ENCODE measurements at places on chromosomes 1 and 21.

DNA sequence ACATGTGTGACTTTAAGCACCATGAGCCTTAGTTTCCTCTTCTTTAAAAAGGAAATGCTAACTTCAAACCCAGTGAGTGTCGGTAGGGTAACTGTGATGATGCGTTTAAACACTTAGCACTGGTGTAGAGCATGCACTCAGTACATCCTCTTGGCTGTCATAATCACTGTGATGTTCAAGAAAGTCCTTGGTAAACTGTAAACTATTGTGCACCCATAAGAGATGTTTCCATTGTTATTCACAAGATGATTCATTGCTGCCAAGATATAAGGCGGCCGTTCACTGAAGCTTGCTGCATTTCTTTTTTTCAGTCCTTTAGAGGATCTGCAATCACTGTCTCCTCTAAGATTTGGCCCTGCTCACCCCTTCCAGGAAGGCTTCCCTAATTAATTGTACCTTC lies 61.8 kb upstream of the DAB1 start:
- DNase-seq, result no peak

DNA sequence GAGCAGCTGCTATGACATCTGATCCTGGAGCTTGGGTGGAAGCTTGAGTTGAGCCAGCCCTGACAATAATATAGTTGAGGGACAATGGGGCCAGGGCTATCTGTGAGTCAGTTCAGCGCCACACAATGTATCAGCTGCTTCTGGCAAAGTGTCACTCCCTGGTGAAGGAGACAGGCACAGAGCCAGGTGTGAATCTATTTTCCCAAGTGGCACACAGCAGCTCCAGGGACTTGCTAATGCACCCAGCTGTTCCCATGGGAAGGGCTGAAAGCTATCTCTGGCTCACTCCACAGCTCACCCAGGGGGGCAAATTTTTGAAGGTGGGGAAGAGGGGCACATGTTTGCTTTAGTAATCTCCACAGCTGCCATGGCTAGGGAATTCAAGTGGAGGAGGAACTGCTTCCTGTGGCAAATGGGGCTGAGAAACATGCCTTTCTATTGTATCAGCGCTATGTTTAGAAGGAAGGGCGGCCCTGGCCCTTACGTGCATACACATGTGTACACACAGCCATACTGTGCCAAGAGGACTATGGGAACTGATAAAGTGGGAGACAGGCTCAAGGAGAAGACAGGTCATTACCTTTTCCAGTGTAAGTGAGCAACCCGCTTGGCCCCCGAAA lies 2.2 kb downstream of the CYB5R1 start:
- DNase-seq, result peak; percentile 100

DNA sequence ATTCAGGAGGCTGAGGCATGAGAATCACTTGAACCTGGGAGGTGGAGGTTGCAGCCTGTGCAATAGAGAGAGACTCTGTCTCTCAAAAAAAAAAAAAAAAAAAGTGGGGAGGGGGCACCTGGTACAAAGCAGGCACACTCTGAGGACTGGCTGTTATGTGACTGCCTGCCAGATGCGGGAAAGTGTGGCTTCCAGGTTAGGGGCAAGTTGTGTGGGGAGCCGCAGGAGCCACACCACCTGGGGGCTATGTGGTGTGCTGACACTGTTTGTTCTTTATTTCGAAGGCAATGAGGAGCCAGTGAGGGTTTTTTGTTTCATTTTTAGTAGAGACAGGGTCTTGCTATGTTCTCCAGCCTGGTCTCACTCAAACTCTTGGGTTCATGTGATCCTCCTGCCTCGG lies 5.7 kb downstream of the THEMIS2 start:
- no peak for DNase-seq

DNA sequence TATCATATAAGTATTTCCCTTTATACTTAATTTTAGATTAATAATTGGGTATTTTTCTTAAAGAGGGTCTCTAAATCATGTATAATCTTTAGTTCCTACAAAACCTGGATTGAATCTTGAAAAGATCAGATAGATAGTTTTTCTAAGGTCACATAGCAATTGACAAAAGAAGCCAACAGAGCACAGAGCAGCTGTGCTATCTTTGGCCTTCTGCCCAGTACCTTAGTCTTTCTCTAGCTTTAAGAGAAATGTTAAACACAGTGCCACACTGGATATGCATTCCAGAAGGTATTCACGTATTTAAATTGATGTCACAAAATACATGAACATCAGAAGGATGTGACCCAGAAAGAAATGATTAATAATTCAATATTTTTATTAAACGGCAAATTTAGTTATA lies 86.8 kb downstream of the C21orf91 start:
- no peak for DNase-seq

DNA sequence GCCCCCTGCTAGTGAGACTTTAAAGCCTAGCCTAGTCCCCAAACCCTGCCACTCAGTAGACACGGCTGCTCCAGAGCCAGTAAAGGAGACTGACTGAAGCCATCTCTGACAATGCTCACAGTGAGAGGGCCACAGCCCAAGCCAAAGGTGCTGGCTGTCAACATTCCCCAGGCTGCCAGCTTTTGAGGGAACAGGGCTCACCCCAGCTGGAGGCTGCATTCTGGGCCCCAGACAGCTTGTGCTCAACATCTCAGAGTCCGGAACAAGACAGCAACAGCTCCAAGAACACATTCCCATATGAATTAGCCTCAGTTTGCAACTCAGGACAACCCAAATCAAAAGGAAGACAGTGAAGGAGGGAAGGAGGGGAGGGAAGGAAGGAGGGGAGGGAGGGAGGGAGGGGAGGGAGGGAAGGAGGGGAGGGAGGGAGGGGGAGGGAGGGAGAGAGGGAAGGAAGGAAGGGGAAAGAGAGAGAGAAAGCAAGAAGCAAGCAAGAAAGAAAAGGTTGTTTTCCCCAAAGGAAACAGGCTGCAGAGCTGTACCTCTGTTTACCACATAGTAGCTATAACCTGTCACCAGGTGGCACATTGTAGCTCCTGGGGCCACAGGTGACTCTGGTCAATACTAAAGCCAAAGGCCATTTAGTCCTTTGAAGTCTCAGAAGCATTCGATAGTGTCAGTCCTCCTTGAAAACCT lies 5.4 kb downstream of the ARTN start:
- DNase-seq, result no peak

DNA sequence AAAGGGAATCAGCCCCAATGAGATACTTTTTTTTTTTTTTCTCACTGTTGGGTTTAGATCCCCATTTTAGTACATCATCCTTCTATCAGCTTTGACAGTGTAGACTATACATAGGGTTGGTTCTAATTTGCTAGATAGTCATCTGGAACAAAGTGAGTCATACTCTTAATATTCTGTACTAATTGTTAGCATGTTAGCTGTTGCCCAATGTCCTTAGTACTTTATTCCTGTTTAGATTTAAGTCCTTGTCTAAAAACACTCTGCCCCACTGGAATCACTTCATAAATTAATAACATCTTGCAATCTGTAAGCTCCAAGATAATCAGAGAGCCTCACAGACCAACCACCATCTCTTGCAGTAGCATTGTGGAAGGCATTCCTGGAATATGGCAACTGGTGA lies 209.8 kb upstream of the KIAA0040 start:
- DNase-seq, result no peak

DNA sequence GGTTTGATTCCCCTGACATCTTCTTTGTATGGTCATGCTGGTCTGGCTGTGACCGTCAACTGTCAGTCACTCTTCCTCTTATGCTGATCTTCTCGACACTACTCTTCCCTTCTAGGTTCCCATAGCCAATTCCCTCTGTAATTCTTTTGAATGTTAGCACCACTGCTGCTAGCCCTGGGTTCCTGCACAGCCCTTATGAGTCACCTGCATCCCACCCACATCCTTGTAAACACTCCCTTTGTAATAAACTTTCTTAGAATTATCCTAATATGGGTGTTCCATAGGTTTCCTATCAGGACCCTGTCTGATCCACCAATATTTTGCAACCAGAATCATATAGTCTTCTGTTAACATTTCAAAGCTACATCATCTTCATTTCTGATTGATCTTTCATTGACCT lies 37.1 kb downstream of the JUN start:
- no peak for DNase-seq

DNA sequence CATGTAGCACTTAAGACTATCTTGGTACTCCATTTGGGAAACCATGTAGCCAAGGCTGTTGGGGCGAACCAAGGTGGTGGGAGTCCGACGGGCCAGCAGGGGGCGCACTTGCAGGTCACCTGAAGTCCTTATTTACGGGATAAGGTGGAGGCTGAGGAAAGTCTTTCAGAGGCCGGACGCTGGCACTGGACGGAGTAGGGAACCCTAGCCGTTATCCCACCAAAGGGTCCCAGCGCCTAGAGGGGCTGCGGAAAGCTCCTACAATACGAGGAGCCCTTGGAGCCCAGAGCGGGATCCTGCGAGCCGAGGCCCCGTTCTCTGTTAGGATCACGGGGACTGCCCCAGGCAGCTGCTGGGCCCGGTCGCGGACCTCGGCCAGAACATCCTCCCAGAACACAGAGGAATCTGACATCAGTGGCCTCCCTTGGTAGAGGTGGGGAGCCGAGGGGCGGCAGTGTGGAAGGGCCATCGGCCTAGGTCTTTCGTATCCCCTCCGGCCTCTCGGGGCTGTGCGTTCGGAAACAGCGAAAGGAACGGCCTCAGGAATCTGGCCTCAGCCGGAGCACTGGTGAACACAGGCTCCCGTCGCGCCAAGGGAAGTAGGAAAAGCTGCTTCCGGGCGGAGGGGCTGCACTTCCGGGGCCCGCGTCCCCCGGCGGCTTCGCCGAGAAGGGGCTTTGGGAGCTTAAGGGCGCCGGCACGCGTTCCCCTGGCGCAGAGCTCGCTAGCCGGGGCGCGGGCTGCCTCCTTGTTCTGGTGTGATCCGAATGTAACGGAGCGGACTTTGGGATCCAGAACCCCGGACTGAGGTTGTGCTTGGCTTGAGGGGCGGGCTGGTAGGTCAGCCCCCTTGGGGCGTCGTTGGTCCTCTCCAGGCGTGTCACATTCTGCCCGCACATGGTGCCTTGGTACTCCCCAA lies 29.9 kb upstream of the RPTN start:
- no peak for DNase-seq

DNA sequence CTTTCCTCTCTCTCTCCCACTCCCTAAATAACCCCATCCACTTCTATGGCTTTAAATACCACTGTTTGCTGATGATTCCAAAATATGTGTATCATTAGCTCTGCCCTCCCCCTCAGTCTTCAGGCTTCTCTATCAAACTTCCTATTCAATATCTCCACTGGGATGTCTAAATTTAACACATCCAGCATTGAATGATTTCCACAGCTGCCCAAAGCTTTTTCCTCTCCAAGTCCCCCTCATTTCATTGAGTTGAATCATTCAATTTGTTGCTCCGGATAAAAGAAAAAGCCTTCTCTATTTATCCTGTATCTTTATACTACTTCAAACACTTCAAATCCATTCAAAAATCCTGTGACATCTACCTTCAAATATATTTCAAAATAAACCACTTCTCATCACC lies 225.0 kb downstream of the SEC16B start:
- DNase-seq, result no peak

GRCh38 chr1:229248821-229249817 lies 21.8 kb upstream of the RAB4A start:
- DNase-seq, result no peak

GRCh38 chr1:23384312-23385058 lies 14.8 kb upstream of the ZNF436 start:
- DNase-seq, result no peak

- DNase-seq, result no peak
Observed at GRCh38 chr1:18279351-18280074, 171.9 kb downstream of the IGSF21 start.

DNA sequence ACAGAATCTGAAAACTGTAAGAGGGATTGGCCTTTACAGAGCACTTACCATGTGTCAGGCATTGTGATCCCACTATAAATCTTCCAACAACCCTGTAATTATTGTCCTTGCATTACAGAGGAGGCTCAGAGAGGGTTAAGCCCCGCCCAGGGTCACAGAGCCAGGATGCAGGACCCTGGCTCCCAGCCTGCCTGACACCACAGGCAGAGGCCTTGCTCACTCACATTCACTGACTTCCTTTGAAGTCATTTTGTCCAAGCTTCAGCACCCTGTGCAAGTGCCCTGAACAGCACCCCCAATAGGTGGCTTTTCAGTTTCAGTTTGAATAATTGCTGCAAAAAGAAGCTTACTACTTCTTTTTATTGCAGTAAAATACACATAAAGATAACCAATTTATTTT lies 256.8 kb upstream of the NFIA start:
- no peak for DNase-seq

GRCh38 chr1:64886877-64887276 lies 79.5 kb downstream of the JAK1 start:
- no peak for DNase-seq

GRCh38 chr1:204445860-204446412 lies 34.3 kb upstream of the PPP1R15B start:
- no peak for DNase-seq

- DNase-seq, result no peak
Observed at GRCh38 chr1:22297999-22298398, 153.7 kb upstream of the ZBTB40 start.

- DNase-seq, result no peak
Observed at GRCh38 chr1:72462186-72462905, 180.0 kb upstream of the NEGR1 start.

DNA sequence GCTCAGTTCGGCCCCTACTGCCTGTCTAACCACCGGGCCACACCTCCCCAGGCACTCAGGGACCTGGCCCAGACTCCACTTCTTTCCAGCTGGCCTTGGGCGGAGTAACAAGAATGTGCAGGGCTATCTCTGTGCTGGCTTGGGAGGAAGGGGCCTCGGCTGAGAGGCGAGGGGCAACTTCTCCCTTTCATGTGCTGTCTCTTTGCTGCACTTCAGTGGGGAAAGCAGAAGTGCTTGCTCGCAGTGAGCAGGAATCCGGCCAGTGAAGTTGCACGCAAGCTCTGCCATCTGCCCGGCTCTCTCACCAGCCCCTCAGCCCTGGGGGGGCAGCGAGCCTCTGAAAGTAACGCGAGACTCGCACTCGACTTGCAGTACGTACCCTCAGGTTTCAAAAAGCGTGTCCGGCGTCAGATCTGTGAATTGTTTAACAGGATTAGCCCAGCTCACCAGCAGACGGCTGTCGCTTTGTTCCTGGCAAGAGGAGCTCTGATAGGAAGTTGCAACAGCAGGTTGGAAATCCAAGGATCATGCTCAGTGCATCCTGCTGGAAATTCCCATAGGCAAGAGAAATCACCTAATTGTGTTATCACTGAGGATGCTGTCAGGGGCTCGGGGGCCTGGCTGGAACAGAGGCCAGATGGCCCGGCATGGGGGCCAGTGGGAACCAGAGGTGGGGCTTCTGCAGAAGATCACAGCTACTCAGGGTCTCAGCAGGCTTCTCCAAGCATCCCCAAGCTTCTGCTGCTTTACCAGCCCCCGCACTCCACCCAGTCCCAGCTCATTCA lies 221.1 kb downstream of the NPHP4 start:
- no peak for DNase-seq
